ENCODE measurements at places on chromosomes 7 and 10.

GRCh38 chr7:105224884-105225651, 163.7 kb downstream of the SRPK2 start:
- DNase-seq: no peak

- DNase-seq: no peak
Measured at GRCh38 chr7:84331616-84332015, 137.0 kb upstream of the SEMA3A start.

DNA sequence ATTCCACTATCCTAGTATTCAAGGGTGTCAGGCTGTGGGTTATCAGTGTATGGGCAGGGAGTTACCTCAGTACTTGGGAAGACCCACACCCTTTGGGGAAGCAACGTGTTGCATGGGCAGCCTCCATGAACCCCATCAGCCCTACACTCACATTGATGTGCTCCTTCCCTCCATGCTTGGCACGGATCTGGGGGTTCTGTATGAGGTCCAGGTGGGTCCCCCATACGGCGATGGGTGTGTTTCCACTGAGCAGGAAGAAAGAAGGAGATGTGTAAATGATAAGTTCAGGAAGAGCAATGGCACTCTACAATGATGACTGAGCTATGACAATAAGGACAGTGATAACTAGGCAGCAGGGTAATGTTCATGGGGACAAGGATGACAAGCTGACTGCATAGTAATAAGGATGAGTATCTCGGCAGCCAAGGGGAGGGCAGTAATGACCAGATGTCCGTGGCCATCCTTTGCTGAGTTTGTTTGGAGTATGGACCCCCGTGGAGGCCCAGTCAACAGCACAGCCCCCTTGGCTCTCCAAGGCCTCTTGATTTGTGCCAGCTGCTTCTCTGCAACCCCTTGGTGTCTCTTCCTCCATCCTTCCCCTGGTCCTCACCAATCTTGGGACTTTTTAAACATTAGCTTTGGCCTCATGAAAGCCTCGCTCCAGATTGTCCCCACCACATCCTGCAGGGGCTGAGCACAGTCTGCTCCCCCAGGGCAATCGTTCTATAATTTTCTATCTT, 394.2 kb downstream of the PLXNA4 start:
- no peak for DNase-seq

DNA sequence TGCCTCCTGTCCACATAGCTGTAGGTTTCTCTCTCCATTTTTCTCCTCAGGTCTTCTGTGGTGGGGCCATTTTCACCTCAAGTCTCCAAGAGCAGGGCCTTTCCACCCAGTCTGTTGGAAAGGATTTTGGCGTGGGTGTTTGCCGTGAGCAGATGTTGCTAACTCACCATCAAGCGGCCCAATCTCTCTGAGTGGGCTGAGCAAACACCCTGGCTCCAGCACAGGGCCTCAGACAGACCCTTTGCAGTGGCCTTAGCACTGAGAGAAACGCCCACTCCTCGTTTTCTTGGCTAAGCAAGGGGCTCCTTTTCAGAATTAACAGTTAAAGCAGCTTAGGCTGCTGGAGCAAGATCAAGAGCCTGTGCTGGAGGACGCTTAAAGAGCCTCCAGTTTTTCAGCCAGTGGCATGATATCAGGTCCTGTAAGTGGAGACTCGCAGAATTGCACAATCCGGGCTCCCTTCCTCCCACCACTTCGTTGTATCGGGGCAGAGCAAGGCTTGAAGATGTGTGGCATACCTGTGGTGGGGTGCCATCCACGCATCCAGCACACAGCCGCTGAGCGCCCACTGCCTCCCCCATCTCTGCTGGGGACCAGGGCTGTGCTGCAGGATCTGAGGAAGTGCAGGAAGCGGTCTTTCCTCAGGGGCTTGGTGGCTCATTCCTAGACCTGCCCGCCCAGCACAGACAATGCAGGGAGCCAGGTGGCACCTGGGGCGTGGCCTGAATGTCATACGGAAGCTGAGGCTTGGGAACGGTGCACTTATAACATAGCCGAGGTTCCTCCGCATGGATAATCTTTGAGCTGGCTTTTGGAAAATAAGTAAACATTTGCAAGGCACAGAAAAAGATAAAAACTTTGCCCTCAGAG, 142.7 kb downstream of the ADARB2 start:
- no peak for DNase-seq

- DNase-seq: no peak
Measured at GRCh38 chr7:39509436-39509835, 56.8 kb upstream of the YAE1 start.

- no peak for DNase-seq
Measured at GRCh38 chr7:90768301-90768700, 172.2 kb downstream of the CDK14 start.

DNA sequence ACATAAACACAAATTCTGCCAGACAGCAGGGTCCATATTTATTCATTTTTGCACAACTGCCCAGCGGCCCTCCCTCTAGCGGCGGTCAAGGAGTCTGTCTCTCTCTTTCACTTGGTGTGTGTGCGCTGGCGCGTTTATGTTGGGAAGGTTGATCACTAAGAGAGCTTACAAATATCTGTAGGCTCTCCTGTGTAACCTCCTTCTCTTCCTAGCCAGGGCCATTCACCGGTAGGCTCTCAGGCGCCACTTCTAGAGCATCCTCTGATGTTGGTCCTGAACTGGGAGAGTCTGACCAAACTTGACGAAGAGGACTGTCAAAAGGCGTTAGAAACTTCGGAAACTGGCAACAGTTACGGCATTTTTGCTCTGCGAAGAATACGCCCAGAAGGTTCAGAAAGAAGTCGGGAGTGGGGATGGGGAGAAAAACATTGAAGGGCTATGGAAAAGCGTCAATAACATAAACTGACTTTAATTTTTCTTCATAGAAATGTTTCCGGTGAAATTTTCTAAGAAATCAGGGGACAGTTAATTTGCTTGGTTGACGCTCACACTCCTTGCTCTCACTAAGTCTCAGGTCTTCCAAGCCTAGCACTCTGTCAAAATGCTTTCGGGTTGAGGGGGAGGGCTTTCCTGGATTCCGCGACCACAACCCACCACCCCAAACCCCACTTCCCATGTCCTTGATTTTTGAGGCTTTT, 731.1 kb downstream of the ZWINT start:
- DNase-seq: no peak

GRCh38 chr7:159136846-159137245, 7.8 kb downstream of the VIPR2 start:
- DNase-seq: no peak

DNA sequence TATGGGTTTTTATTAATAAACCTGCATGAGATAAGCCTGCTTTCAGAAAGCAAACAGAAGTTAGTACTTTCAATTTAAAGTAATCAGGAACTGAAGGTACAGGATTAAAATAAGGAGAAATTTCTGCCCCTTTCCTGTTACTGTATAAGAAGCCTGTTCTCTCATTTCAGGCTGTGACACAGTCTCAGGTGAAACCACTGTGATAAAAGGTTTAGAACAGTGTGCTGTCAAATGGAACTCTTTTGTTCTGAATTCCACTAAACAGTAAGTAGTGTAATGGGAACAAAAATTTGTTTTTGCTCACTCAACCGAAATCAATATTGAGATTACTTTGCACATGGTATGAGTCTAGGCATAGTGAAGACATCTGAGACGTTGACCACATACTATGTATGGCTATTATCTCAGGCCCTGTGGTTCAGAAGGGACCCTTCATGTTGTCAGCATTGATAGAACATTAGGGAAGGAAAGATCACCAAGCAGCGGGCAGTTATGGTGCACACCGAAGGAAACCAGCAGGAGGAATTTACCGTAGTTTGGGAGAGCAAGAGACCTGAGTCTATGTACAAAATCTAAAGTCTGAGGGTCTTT, 14.9 kb downstream of the HEPACAM2 start:
- DNase-seq: no peak

- DNase-seq: no peak
Measured at GRCh38 chr10:1381339-1381738, 325.2 kb downstream of the WDR37 start.

DNA sequence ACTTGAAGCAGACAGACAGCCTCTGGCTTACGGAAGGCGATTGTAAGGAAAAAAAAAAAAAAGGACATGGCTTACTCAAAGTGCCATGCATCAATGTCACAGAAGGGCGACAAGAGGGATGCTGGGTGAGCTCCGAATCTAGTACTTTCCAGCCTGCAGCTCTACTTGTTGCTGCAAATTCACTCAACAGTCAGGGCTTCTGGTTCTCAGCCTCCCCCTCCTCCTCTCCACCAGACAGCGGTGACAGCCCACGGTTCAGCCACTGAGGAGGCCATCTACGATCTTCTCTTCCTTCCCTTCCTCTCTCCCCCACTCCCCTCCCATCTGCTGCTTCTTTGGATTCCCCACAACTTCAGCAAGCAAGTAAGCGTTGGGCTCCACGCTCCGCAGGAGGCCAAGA, 63.5 kb downstream of the PRKAG2 start:
- DNase-seq: no peak

GRCh38 chr7:47534322-47535034, 47.4 kb downstream of the TNS3 start:
- DNase-seq: no peak

DNA sequence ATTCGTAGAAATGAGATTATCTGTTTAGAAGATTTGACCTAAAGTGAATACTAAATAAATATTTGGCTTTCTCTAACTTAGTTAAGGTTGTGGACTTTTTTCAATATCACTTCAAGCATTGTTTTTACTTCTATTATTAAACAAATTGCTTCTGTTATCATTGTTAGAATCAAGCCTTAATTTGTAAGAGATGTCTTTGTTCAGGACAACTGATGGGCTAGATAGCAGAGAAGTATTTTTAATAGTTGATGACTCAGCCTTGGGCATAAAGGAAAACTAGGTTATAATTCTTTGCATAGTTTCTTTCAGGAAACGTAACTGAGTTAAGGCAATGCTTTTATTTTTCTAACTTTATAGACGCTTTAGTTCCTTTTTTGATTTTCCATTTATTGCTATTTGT, 128.8 kb upstream of the SMIM30 start:
- no peak for DNase-seq

DNA sequence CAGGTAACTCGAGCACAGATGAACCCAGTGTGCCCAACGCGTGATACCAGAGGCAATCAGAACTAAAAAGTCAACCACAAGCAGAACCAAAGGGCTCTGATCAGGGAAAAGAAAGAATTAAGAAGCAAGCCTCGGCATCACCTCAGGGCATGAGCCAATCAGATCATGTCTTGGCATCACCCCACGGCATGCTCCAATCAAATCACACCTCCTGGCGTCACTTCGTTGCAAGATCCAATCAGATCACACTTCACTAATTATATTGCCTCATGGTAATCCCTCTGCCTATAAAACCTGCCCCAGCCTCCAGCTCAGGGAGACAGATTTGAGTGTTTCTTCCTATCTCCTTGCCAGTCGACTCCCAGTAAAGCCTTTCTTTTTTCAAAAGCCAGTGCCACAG, 46.8 kb downstream of the TYW1B start:
- no peak for DNase-seq

GRCh38 chr7:101818287-101819071, 1.1 kb downstream of the CUX1 start:
- no peak for DNase-seq

GRCh38 chr10:110326351-110327032, 21.8 kb upstream of the SMNDC1 start:
- DNase-seq: no peak

- no peak for DNase-seq
Measured at GRCh38 chr7:73519867-73520672, 2.0 kb downstream of the BAZ1B start.

GRCh38 chr7:96674565-96674964, 35.1 kb downstream of the SEM1 start:
- DNase-seq: no peak

GRCh38 chr7:87216701-87217508, 2.6 kb downstream of the TMEM243 start:
- no peak for DNase-seq

GRCh38 chr10:104317726-104318299, 20.5 kb downstream of the ITPRIP start:
- DNase-seq: no peak

GRCh38 chr10:10418387-10418786, 599.3 kb upstream of the CELF2 start:
- DNase-seq: no peak

DNA sequence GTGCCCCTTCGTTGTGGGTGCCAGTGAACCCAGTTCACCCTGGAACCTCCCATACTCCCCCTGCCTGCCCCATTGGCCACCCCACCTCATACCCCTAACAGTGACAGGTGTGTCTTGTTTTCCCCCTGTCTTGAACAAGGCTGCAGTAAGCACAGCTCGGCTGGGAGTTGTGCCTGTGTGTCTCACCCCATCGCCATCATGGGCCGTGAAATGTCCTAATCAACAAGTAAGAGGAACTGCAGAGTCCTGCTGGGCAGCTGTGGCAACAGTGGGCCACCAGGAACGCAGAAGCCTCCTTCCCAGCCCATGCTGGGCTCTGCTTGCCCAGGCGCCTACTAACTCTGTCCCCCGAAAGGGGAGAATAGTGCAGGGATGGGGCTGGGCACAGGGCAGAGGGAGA, 91.6 kb downstream of the C10orf105 start:
- no peak for DNase-seq

GRCh38 chr10:80924063-80924952, 386.6 kb downstream of the SH2D4B start:
- DNase-seq: peak; percentile 40

DNA sequence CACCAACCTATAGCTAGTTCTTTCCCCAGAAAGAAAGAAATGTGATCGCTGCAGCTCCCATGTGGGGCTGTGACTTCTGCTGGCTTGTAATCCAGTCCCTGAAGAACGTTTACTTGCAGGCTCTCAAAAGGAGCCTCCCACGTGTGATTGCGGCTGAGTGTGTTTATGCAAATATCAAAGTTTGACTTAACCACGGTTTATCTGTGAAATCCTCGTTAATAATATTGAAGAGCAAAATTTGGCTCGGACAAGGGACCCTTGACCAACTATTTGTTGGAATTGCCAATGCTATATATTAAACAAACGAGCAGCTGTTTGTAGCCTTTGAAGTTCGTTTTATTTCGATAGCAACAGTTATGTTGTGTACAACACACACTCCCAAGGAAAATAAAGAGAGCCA, 470.1 kb upstream of the NRP1 start:
- DNase-seq: no peak

DNA sequence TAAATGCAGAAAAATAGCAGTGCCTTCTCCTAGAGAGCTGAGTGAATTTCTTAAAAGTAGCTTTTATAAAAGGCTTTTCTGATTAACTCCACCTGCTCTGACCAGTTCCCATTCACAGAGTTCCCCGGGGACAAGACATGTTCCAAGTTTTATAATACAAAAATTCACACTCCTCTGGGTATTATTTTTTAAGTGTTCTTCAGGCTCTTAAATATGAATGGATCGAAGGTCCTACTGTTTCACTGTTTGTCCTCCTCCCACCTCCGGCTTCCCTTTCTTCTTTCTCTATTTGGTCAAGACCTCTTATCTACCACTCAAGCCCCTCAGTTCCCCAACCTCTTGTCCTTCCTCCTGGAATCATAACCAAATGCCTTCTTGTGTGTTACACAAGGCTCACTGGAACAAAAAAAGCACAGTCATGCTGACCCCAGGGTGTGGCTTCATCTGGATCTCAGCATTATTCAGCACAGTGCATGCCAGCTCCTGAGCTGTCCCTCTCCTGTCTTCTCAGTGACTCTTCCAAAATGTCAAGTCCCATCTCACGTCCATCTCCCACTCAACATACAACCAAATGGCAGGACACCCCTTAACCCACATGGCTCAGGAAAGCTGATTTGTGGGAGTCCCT, 222.4 kb downstream of the SORCS1 start:
- DNase-seq: no peak
